ENCODE measurements at places on chromosomes 2 and 18.

- DNase-seq, result no peak
Measured at GRCh38 chr2:136122661-136123060, 4.7 kb upstream of the CXCR4 start.

DNA sequence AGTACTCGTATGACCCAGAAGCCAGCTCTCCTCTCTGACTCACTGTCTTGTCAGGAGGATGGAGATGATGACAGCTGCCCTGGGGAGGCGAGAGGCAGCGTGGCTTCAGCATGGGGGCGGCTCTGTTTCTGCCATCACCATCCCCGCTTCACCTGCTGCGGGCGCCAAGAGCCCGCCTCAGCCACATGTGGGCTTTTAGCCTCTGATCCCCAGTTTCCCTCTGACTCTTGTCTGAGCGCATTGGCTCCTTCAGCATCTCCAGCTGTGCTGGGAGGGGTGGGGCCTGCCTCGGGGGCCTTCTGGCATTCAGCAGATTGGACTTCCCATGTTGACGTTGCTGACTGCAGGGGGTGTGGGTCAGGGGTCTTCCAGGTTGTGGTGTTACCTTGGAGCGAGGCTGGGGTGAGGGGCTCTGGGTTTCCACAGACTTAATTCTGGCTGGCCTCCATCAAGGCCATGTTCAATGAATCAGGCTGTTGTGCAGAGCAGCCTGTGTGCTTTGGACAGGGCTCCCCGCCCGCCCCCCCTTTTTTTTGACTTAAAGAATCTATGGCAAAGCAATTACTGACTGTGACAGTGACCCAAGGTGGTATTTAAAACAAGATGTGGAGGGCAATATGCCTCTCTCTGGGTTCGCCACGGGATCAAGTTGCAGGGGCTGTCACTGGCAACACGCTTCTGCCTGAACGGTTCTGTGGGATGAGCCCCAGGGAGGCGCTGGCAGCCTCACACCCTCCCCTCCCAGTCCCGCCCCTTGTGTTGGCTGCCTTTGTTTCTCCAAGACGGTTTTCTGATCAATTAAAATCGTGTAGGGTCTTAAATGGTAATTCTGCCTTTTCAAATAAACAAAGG, 228.3 kb downstream of the LDLRAD4 start:
- DNase-seq, result peak; percentile 64

GRCh38 chr2:222888716-222889115, 27.9 kb downstream of the ACSL3 start:
- no peak for DNase-seq

DNA sequence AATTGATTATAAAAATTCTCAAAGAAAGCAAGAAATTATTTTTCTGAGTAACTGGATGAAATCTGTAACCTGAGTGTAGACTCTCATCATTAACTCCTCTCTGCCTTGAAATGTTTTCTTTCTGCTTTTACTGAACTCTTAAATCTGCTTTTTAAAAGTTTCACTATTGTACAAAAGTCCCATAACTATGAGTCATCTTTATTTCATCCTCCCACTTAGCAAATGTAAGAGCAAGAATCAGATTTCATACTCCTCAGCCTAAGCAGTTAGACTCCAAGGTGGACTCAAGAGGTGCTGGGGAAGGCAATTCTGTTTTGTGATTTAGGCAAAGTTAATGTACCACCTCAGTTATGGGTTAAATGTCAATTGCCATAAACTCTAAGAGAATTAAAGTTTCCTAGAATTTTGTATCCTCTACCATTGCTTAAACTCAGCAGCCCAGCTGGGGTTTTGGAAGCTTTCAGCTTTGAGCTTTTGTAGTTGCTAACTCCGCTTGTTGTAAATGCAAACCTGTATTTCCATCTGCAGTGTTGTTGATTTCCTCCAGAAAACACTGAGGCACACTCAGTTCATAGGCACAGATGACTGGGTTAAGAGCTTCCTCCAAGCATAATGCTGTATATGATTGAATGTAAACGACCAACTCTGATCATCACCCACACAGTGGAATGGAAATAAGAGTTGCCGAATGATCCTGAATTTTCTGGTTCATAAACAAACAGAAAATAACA, 268.8 kb downstream of the ARHGAP15 start:
- DNase-seq, result no peak

GRCh38 chr18:7789856-7790552, 222.9 kb downstream of the PTPRM start:
- no peak for DNase-seq

GRCh38 chr2:219207134-219207883, 727 bp downstream of the ZFAND2B start:
- peak; percentile 58 for DNase-seq

GRCh38 chr2:217886720-217887309, 116.0 kb downstream of the TNS1 start:
- peak; percentile 88 for DNase-seq

Measured in activated CD4-positive, alpha-beta T cell treated with anti-CD3 and anti-CD28 coated beads, Interleukin-2, amount 10 ng/mL, durations not matched to agents 24 days and 14 days (primary cell).